SK-N-SH (cell line): ENCODE measurements at places on chromosomes 12 and 14. TPM values are rescaled to one million over a fixed set of nuclear protein-coding genes. Genes with fewer than 3 reads are reported as not detected.

Gene PLEKHD1
- polyA plus RNA-seq, result 0.03 and 0.05 TPM in 2 replicates

Gene WNT1
- polyA plus RNA-seq, result not detected in 2 replicates

Gene VRTN
- not detected in 2 replicates for polyA plus RNA-seq

DNA sequence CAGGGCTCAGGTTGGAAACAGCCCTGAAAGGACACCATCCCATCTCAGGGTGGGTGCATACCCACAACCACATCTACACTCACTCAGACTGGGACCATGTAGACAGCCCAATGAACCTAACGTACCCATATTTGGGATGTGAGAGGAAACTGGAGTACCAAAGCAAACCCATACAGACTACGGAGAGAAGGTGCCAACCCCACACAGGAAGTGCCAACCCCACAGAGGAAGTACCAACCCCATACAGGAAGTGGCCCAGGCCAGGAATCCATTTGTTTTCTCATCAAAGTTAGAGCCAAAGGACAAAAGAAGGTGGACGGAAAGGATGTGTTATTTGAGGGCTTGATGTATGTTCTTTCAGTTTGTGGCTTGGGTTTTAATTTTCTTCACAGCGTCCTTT lies 19.5 kb upstream of the SPIC start:
- no peak for DNase-seq

DNA sequence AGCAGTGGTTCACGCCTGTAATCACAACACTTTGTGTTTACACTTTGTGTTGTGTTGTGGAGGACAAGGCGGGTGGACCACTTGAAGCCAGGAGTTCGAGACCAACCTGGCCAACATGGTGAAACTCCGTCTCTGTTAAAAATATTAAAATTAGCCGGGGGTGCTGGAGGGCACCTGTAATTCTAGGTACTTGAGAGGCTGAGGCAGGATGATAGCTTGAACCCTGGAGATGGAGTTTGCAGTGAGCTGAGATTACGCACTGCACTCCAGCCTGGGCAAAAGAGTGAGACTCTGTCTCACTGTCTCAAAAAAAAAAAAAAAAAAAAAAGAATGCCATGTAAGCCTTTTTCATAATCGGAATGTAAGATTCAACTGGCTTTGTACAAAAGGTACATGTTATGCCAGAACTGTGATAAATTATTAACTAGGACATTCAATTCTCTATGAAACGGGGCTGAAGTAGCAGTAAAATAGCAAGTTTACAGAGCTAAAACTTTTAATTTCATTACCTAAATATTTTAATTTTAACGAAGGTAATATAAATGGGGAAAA lies 13.9 kb upstream of the PITPNM2 start:
- DNase-seq, result no peak

DNA sequence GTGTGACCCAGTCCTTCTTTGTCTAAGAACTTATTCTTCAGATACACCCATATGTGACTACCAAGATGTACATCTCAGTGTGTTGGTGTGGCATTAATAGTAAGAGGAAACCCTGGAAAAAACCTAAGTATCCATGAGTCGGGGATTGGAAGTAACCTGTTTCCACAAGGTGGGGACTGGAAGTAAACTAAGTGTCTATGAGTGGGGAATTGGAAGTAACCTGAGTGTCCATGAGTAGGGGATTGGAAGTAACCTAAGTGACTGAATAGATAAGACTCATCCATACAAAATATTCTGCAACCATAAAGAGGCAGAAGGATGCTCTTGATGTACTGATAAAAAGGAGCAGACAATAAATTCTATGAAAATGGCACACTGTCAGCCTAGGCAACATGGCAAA lies 184.7 kb downstream of the PHETA1 start:
- DNase-seq, result no peak

GRCh38 chr12:130708648-130709047 lies 7.5 kb downstream of the RIMBP2 start:
- no peak for DNase-seq

DNA sequence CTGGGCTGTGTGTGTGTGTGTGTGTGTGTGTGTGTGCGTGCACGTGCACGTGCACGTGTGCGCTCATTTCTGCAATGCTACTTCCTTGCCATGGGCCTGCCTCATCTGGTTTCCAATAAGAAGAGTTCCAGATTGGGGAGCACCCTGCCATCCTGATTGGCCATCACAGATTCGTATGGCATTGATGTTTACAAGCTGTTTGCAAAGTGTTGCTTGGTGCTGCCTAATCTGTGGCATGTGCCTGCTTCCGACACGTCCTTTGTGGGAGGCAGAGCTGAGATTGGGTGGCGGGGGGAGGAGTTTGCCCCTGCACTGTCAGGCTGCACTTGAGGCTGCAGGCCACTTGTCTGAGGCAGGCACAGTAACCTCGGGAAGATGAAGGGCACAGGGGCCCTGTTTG lies 39.2 kb downstream of the SAMD4A start:
- no peak for DNase-seq

DNA sequence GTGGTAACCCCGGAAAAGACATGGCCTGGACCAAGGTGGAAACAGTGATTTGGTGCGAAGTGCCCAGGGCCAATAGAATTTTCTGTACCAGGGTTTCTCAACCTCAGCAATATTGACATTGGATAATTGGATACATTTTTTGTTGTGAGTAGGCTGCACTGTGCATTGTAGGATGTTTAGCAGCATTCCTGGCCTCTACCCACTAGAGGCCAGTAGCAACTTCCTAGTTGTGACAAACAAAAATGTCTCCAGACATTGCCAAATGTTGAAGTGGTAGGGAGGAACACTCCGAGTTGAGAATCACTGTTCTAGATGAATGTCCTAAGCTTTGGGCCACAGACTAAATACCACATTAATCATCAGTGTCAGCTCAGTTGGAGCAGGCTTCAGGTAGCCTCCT lies 6.2 kb upstream of the CGRRF1 start:
- DNase-seq, result no peak

- no peak for DNase-seq
Observed at GRCh38 chr12:97257726-97258125, 204.9 kb upstream of the RMST start.

DNA sequence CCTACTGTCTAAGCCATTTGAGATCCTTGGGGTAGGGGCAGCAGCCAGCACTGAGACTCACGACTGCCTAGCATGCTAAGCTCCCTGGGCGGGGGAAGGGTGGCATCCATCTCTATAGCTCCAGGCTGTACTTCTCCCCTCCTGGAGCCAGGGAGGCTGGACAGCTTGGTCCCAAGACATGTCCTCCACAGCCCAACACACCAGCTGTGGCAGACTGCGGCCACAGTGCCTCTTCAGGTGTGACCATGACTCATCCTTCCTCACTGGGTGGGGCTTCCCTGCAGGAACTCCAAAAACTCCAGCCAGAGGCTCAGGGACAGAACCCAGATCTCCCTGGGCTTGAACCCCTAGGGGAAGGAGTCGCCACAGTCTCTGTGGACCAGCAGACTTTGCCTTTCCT lies 193.9 kb downstream of the GPHN start:
- DNase-seq, result no peak

GRCh38 chr14:56057767-56058166 lies 60.4 kb upstream of the PELI2 start:
- no peak for DNase-seq

DNA sequence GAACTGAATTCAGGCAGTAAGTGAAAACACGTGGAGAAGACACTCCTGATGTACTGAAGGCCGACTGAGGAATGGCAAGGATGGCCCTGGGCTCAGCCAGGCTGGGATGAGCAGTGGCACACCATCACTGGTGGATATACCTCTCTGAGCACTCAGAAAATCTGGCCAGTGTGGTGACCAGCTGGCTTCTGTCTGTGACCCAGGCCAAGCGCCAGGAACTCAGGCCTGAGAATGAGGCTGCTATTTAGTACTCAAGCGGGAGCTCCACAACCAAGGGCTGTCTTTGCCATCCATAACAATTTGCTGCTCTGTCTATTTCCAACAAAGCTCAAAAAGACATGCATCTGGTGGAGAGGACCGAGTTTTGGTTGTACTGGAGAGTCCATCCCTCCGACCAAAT lies 586.3 kb downstream of the BCL11B start:
- no peak for DNase-seq

- no peak for DNase-seq
Observed at GRCh38 chr14:91873471-91874415, 6.4 kb upstream of the TC2N start.

GRCh38 chr12:84131076-84131475 lies 781.5 kb downstream of the SLC6A15 start:
- DNase-seq, result no peak

DNA sequence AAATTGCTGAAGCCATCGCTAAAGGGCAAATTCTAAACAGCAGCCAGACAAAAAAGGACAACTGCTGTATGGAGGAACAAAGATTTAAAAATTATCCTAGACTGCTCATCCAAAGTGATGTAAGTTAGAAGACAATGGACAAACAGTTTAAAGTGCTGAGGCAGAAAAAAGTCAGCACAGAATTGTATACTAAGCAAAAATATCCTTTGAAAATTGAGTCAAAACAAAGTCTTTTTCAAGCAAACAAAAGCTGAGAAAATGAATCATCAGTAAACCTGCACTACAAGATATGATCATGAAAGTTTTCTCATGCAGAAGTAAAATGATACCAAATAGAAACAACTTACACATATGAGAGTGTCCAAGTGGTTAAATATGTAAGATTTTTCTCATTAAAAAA lies 43.6 kb downstream of the EML5 start:
- DNase-seq, result no peak

DNA sequence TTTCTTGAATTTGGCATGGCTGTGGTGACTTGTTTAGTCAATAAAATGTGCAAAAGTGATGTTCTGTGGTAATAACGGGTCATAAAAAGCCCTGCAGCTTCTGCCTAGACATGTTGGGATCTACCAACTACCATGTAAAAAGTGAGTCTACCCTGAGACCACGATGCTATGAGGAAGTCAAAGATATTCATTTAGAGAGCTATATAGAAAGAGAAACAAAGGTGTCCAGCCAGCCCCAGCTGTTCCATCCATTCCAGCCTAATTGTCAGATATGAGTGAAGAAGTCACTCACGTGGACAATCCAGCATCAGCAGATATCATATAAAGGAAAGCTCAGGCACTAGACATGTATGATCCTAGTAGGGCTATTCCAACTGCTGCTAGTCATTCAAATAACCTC lies 117.2 kb upstream of the SSTR1 start:
- DNase-seq, result no peak

DNA sequence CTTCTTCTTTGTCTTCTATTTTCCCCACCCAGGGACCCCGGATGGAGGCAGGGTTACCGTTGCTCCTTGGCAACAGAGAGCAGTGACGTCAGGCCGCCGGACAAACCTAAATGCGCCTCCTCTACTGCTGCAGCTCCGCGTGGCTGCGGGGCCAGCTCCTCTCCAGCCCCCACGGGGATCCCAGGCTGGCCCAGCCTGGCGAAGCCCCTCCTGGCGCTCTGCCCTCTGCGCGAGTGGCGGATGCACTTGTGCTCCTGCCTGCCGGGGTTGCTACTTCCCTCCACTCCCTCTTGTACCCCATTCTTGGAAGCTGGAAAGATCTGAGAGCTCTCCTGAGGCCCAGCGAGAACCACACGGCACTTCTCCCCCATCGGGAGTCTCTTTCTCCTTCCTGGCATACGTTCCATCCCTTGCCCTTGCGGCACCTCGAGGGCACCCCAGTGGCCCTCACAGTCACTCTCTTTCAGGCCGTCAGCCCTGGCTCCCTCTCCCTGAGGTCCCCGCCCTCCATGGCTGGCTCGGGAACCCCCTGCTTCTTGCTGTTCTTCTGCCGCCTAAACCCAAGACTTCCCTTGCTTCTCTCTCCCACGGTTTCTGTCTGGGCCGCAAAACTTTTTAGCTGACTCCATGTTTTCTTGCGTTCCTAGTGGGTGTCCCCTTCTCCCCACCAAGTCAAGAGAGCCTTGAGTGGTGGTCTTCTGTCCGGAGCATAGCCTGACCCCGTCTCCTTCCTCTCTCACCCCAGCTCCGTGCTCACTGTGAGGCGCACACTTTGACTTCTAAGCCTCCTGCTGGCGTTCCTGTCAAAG lies 121.7 kb downstream of the PAPOLA start:
- no peak for DNase-seq

DNA sequence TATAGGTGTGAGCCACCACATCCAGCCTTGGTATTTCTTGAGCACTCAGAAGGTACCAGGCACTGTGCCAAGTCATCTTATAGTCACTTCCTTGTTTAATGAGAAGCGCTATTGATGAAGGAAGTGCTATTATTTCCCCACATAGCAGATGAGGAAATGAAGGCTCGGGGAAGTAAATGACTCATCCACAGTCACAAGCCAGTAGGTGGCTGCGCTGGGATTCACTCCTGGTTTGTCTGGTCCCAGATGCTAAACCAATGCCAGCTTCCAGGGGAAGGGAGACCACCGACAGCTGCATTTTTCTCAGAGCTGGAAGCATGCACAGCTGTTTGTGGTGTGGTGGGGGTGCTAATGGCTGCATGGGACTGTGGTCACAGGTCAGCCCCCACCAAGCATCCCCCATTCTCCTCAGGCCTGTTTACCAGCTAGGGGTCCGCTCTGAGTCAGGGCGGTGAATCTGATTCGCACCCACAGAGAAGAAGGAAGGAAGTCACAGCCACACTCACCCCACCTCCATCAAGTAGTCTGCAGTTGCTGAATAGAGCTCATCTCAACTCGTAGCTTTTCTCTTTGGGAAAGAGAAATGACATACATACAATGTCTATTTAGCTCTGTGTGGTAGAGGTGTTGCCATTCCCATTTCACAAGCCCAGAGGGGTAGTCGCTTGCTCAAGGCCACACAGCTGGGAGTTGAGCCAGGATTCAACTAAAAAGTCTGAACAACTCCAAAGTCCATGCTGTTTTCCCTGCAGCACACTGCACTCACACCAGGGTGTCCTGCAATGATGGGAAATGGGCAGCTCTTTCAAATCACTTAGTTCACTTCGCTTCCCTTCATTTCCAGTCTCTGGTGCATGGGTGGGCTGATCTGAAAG lies 6.3 kb upstream of the LTBP2 start:
- DNase-seq, result no peak
